ENCODE measurements at places on chromosomes 5 and 9.

DNA sequence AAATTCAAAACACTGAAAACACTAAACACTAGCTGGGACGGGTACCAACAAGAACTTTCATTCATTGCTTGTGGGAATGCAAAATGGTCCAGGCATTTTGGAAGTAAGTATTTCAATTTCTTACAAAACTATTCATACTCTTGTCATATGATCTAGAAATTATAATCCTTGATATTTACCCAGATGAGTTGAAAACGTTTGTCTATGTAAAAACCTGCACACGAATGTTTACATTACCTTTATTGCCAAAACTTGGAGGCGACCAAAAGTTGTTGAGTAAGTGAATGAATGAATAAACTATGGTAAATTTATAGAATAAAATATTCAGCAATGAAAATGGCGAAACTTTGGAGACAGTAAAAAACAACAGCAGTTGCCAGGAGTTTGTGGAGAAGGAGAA, 222.1 kb upstream of the EDIL3 start:
- DNase-seq = no peak

DNA sequence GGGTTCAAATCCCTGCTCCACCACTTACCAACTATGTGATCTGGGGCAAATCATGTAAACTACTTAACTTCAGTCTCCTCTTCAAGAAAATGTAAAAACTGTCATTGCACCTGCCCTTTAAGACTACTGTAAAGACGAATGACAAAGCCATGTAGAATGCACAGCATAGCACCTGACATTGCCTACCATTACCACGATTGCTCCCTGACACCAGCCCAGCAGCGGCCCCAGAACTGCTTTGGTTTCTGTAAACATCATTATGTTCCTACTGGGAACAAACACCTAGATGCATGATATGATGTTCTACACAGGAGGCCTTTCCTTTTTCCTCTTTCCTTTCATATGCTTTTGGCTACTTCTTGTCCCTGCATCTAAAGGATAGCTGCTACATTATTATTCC, 23.1 kb upstream of the PLPP6 start:
- no peak for DNase-seq

DNA sequence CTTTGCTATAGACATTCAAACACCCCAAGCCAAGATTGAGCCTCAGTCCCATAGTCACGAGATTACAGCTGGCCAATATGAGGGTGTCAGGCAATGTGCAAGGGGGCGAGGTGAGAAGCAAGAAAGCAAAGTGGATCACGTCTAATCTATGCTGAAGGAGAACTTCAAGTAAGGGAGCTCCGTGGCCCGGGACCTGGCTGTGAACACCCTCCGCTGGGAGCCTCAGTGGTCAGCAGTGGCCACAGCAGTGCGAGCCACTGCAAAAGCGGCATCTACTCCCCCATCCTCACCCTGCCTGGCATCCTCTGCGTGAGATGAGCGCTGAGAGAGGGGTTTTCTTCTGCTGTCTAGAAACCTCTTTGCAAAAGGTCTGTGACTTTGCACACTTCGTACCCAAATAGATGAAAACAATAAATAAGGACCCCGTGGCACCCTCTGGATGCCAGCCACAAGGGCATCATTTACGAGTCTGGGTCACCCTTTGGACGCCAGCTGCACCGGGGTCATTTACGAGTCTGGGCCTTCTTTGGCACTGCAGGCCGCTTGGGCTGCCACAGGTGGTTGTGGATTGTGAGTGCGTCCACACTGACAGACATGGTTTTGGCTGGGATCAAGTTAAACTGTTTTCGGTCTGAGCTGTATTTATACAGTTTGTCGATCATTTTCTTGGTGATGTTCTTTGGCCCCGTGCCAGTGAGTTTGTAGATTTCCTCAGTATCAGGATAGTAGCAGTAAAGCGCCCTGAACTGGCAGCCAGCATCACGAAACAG, 96.4 kb downstream of the CAMSAP1 start:
- no peak for DNase-seq

DNA sequence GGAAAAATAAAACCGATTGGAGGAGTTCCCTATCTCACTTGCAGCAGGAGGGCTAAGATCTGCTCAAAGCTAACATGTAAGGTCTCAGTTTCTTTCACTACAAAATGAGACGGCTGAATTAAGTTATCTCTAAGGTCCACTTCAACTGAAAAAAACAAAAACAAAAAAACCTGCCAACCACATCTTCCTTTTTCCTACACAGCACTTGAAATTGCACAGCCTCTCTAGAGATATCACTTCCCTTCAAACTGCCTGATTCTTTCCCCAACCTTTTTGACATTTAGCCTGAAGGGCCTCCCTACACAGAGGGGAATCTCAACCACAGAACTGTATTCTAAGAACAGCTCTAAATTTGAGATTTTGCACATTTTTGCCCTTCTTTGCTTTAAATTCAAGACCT, 227.9 kb upstream of the TARS1 start:
- DNase-seq = no peak

- DNase-seq = no peak
These were observed 6.9 kb downstream of the ADAM19 start for GRCh38 chr5:157568720-157569119.

DNA sequence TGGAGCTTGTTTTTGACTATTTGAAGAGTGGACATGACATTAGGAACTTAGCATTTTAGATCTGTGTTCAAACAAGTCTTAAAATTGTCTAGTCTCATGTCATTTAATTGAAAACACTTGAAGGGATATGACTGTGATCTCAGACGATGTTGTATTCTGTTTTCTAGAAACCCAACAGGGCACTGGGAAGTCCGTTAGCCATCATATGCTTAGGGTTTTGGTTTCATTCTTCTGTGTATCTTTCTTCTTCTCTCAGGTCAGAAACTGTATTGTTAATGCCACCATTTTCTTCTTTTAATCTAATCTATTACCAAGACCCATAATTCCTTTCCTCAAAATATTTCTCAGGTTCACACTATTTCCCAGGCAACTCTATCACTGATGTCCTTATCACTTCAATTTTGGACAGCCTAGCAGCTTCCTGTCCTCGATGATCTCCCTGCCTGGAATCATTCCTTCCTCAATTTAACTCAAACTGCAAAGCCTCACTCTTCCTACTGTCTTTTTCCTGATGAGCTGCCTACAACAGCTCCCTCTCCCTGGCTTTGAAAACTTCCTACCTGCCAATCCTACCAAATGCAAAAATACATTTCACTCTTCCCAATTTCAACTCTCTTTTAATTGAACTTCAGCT, 77.7 kb downstream of the MEF2C start:
- no peak for DNase-seq

DNA sequence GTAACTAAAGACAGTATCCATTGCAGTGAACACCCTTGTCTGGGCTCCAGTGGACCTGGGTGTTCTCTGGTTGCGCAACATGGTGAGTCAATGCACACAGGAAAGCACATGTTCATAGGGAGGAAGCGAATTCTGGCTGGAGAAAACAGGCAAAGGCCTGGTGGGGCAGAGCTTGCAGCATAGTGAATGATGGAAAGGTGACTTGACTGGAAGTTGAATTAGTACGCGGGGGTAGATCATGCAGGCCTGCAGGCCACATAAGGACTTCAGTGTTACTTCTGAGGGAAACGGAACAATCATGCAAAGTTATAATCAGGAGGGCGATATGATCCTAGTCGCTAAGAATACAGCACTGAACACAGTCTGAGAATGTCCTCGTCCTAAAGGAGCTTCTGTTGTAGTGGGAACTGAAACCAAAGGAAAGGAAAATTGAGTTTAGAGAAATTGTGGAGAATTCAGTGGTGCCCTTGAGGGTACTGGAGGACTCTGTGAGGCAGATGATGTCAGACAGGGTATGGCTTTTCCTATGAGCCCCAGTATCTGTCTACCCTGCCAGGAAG, 71.9 kb upstream of the RANBP3L start:
- no peak for DNase-seq

- no peak for DNase-seq
These were observed 4.3 kb upstream of the LNPEP start for GRCh38 chr5:96931605-96932004.

DNA sequence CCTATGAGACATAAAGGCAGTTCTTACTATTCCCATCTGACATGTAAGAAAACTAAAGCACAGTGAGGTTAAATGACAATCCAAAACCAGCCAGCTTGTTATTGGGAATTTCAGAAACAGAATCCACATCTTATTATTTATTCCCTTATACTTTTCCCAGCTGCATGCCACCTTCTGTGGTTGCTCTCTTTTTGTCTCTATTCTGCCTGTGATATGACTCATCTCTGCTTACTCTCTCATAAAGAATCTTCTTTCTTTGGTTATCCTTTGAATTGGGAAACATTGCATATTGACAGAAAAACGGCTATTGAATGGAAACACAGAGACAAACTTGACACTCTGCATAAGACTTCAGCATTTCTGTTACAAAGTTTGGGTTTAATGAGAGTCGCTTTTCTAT, 183.2 kb downstream of the TLR4 start:
- DNase-seq = no peak

DNA sequence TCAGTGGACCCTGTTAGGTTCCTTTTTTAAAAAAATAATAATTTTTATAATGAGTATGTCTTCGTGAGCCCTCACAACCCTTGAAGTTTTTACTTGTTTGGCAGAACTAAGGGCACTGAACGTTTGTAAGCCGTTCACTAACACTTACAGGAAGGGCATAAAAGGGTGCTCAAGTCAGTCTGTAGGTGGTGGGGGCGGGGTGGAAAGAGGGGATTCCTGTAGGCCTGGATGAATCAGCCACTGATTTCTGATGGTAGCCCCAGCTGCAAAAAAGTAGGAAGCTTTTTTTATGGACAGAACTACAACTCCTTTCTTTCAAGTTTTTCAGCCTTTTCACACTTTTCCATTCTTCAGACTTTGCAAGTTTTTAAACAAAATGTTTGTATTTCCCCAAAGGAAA, 35.8 kb downstream of the PIK3R1 start:
- peak; percentile 59 for DNase-seq

DNA sequence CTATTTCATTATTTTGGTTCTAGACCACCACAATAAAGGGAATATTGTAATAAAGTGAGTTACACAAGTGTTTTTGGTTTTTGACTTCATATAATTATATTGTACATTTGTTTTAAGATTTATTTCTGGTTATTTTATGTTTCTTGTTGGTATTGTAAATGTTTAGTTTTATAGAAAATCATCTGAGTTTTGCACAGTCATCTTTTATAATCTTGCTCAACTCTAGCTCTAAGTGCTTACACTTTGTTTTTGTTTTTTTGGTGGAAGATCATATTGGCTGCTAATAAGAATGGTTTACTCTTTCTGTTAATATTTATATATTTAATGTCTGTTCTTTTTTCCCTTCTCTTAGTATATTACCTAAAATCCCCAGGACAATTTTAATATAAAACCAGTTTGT, 135.0 kb downstream of the CNTLN start:
- DNase-seq = no peak

DNA sequence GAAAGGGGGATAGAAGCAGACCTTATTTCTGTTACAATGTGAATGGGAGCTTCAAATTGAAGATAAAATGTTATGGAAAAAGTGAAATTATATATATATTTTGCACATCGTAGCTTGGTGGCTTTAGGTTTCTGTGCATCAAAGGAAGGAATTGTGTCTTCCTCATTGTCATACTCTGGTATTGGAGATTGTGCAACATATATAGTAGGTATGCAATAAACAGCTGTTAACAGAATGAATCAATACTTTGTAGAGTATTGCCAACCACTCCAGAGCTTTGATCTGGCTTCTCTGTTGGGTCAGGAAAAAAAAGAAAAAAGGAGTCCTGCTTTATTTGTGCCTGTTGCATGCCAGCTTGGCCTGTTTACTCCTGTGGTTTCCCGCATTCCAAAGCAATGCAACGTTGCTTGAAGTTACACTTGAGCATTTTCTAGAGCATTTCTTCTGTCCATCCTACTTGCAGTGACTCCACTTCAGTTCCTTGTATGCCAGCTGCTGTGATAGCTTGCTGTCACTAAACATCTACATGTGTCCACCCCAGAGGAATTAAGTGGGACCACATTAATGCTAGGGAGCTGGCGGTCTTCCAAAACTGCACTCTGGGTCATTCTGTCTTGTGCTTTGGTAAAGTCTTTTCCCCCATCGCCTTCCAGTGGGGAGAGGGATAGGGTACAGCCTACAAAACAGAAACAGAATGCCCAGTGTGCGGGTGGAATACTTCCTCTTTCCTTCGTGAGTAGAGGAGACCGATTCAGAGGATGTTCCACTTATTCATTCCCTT, 62.0 kb upstream of the MEF2C start:
- DNase-seq = no peak

- DNase-seq = no peak
These were observed 1717.1 kb downstream of the EFNA5 start for GRCh38 chr5:105953616-105954015.

DNA sequence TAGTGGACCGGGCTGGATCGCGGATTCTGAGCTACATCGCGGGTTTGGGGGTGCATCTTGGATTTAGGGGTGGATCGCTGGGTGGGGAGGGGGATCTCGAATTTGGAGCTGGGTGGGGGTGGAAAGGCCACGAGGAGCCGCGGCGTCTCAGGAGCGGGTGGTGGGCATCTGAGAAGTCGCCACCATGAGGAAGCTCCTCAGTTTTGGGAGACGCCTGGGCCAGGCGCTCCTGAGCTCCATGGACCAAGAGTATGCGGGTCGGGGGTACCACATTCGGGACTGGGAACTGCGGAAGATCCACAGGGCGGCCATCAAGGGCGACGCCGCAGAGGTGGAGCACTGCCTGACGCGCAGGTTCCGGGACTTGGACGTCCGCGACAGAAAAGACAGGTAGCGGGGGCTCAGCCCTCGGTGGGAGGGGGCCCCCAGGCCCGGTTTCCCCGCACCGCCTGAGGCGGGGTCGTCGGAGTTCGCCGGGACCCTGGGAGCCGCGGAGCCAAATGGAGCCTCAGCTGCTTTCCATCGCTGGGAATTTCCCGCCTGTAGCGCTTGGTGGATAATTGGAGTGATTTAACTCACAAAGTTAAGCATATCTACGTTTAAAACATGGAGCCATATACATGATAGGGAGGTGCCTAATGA, 376 bp downstream of the ANKRD18B start:
- DNase-seq = no peak

DNA sequence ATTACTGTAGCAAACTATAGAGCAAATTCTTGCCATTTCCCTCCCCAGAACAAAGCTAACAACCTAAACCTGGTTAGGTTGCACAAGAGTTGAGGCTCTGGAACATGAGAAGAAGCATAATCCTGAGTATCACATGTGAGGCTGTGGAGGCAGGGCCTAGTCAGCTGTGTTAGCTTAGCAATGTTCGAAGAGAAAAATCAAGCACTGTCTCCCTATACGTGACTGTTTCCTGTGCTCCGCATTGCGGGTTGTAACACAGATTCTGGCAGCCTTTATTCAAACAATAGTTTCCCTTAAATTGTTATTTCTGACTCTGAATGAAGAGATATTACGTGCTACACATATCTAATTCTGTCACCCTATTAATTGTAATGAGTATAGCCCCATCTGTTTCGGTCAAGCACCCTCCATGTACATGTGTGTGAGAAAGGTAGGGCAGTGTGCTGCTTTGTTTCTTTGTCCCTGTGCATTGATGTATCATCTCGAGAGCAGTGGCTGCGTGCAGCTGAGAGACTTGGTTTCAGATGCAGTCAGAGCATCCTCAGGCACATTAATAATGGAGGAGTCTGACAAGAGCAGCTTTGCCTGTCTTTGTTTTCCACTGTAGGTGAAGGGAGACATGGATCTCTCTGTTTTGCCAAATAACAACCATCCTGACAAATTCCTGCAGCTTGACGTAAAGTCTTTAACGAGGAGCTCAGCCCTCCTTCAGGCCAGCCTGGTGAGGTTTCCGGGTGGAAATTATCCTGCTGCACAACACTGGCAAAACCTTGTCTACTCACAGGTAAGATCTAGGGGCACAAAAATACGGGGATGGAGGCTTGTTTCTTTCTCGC, at the start of gene MINAR2:
TSS of gene MINAR2 (plus strand) at position 523 of the 836 bp plus-strand sequence. CDS start at position 620, 97 bp downstream.
- no peak for DNase-seq

- no peak for DNase-seq
These were observed 458.5 kb downstream of the RAB3C start for GRCh38 chr5:59041355-59041754.

Data from stimulated activated CD4-positive, alpha-beta T cell treated with anti-CD3 and anti-CD28 coated beads, Interleukin-1b, Interleukin-23, amount 100 ng/mL, for 48 hours (primary cell).